Left hindlimb (tissue), 1 donor: ENCODE measurements at places on chromosomes 4 and X.

DNA sequence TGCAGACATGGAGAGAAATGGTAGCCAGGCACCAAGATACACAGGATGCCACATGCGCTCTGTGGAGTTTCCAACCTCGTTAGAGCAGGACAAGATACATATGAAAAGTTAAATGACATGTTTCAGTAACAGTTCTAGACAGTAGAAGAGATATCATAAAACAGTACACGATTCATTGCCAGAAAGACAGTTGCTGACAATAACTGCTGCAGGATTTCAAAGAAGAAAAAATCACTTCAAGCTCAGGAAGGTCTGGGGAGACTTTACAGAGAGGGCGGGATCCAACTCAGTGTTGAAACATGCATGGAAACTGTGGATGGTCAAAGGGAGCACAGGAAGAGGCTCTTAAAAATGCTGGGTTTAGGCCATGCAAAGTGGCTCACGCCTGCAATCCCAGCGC, 31.0 kb downstream of the DCTD start:
- peak; percentile 57 for DNase-seq

GRCh38 chrX:13899607-13900006, 82.7 kb upstream of the GPM6B start:
- DNase-seq: no peak

GRCh38 chrX:102658556-102658955, 7.3 kb downstream of the GPRASP1 start:
- DNase-seq: no peak

GRCh38 chr4:166822386-166822785, 411.9 kb downstream of the SPOCK3 start:
- no peak for DNase-seq

DNA sequence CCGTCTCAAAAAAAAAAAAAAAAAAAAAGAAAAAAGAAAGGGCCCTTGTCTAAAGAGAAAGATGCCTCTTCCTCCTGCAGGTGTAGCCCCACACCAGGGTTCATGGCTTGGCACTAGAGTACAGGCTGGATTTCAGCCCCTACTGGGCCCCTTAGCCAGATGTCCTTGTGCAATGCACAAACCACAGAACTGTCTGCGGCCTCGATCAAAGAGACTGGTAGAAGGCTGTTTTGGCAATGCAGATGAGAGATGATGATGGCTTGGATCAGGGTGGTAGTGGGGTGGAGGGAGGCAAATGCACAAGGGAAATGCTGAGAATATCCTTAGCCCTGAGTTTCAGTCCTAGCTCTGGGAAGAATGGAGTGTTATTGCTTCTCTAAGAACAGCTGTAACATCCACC, 26.5 kb upstream of the TSR2 start:
- DNase-seq: peak; percentile 29

- no peak for DNase-seq
Measured at GRCh38 chrX:68710870-68711576, 63.6 kb downstream of the STARD8 start.

GRCh38 chrX:97065066-97065465, 181.4 kb downstream of the RPA4 start:
- DNase-seq: no peak

DNA sequence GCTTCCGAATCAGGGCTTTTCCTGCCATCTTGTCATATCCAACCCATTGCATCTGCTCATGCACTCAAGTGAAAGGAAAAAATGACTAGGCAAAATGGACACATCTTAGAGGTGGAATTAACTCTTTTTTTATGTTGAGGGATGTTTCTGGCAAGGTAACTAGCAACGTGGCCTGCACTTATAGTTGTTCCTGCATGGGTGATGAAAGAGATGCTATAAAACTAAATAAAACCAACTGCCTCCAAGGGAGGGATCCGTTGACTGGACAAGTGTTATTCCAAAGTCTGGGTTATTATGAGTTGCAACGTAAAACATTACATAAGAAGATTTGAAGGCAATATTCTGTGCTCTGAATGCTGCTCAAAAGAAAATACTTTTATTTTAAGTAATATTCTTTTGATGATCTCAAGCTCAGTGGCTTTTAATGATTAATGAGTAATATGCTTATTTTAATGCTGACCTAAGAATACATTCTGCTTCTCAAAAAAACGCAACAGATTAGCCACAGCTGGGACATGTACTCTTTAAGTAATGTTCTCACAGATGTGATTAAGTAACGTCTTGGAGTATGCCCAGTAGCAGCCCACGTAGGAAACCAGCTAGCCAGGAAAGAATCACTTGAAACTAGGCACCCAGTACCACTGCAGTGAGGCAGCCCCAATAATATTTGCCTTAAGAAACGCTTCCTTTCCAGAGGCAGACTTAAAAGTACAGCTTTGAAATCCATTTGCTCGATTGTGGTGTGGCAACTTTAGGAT, 27.4 kb downstream of the KLF3 start:
- DNase-seq: no peak

- DNase-seq: no peak
Measured at GRCh38 chr4:103405415-103405814, 207.3 kb upstream of the CENPE start.

- DNase-seq: peak; percentile 31
Measured at GRCh38 chr4:68375667-68376559, 26.0 kb upstream of the YTHDC1 start.

- no peak for DNase-seq
Measured at GRCh38 chrX:129784371-129784770, 4.6 kb downstream of the SASH3 start.

DNA sequence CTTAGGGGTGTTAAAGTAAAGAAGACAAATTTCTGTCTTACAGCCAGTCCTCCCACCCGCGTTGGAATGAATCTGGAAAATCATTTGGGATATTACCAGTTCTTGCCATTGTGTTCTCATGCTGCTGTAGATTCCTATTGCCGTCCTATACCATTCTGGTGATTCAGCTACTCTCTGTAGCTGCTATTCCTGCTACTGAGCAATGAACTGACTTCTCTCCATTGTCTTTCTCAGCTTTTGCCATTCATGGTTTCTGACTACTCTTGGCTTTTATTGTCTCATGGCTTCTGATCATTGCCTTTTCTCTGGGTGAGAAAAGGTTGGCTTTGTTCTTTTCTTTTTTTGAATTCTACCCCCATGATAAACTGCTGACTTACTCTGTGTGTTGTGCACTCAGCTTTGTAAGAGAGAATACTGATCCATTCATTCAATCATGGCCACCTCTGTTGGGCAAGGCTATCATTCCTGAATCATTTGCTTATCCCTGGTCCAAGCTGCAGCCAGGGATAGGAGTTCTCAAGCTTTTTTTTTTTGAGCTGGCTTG, 27.7 kb upstream of the METAP1 start:
- DNase-seq: no peak

- DNase-seq: no peak
Measured at GRCh38 chr4:55352726-55353125, 6.7 kb downstream of the SRD5A3 start.

DNA sequence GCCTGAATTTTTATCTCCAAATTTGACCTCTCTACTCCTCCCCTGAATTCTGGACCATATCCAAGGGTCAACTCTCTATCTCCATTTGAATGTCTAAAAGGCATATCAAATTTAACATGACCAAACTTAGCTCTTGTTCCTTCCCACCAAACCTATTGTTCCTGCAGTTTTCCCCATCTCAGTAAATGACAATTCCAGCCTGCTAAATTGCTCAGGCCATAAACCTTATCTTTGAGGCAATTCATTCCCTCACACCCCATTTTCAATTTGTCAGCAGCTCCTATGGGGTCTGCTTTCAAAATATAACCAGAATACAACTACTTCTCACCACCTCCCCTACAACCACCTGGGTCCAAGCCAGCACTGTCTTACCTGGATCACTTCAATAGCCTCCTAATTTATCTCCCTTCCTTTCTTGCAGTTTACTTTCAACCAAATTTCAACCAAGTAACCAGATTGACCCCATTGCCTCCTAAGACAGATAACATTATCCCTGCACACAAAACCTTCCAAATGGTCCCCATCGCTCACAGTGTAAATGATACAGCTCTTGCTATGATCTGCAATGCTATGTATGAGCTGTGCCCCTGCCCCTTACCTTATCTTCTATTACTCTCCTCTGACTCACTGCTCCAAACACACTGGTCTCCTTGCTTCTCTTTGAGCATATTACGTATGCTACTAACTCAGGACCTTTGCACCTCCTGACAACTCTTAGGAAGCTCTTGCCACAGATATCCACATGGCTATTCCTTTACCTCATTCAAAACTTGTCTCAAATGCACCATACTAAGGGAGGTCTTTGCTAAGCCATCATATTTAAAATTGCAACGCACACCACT, 66.0 kb downstream of the CAMK2D start:
- no peak for DNase-seq

DNA sequence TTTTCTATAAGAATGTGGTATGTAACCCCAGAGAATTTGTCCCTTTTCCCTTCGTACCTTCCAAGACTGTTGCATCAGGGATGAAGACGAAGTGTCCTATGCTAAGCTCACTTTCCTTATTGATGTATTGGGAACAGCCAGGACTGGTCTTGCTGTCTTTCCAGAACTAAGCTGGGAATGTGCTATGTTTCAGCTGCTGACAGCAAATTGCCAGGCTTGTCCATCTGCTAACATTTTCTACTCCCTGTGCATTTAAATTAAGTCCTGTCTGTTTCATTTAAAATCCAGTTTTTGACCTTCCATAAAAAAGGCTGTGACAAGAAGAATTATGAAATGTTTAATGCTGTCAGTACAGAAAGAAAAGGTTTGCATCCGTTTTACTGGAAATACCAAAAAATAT, 87.9 kb downstream of the ATP10D start:
- no peak for DNase-seq

DNA sequence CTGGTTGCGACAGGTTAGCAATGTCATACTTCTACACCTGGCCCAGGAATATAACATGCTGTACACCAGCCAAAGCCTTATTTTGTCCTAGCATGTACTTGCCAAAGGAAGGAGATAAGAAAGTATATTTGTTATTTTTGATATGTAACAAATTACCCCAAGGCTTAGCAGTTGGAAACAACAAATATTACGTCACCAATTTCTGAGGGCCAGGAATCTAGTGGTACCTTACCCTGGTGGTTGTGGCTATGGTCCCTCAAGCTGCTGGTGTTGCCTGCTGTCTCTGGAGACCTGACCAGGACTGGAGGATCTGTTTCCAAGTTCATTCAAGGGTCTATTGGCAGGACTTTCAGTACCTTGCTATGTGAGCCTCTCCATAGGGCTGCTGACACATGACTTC, 135.5 kb upstream of the BANK1 start:
- no peak for DNase-seq

GRCh38 chr4:100843910-100844309, 326.1 kb upstream of the EMCN start:
- DNase-seq: no peak

- DNase-seq: no peak
Measured at GRCh38 chr4:123408471-123409084, 12.0 kb downstream of the SPRY1 start.

GRCh38 chrX:72652082-72652481, 62.0 kb downstream of the PHKA1 start:
- DNase-seq: no peak

GRCh38 chr4:27327421-27328181, 467.0 kb downstream of the STIM2 start:
- DNase-seq: no peak

GRCh38 chr4:173538909-173539445, 8.9 kb upstream of the HAND2 start:
- no peak for DNase-seq

- no peak for DNase-seq
Measured at GRCh38 chr4:170931321-170931720, 841.6 kb upstream of the AADAT start.

- no peak for DNase-seq
Measured at GRCh38 chr4:85426366-85426765, 48.6 kb upstream of the ARHGAP24 start.

- no peak for DNase-seq
Measured at GRCh38 chrX:97372001-97372766, 488.5 kb downstream of the RPA4 start.

GRCh38 chrX:45710081-45710801, 509.6 kb upstream of the DIPK2B start:
- no peak for DNase-seq

DNA sequence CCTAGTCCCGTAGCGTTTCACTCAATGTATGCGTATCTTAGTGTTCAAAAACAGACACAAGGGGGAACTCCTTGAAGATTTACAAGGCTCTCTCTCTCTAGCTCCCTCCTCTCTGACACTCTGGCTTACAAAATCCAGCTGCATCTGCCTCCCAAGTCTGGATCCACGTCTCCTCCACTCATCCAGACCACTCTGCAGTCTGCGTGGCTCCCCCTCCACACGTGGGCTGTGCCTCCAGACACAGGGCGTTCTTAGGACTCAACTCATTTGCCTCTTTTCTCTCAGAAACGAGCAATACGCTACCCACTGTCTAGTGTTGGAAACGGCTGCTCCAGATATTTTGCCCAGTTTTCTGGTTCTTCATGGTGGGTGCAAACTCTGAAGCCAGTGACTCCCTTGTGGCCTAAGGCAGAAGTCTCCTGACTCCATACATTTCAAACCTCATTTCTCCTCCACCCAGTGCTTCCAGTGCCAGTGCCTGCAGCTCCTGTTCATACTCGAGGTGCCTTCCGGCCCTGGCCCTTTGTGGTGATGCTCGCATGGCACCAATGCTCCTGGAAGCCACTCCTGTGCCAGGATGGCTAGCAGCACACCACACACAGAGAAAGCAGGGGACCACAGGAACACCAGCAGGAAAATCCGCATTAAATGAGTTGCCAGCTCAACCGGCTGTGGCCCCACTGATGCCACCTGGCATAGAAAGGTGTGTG, 24.1 kb downstream of the NAT8L start:
- DNase-seq: no peak

DNA sequence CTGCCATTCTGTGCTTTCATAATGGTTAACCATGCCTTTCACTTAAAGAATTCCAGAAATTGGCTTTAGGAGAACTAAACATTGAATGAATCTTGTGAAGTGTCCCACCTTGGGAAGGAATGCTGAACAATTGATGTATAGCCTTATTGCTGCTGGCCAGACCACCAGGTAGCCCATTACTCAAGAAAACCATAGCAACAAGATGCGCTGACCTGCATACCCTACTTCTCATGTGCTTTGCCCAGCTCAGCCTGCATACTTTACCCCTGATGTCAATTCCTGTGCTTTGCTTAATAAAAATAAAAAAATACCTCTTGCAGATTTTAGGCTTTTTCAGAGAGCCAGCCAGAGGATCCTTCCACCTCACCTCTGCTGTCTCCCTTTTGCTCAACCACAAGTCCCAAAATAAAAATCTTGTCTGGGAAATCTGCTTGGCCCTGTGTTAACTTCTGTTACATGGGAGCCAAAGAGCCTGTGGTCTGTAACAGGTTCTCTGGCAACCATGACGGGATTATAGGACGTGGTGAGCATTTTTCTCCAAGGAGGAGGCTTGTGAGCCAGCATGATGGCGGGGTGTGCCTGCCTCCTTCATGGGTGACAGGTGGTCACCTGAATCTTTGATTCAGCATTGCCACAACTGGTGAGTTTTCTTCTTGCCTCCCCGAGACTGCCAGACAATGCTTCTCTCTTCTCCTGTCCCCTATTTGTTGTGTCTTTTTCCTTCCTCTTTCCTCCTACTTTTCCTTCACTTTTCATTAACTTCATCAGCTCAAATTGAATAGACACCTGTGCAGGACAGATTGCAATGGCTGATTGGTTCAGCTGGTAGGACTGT, 106.8 kb downstream of the ARSJ start:
- DNase-seq: no peak
